Activated CD4-positive, alpha-beta memory T cell treated with anti-CD3 and anti-CD28 coated beads for 36 hours (primary cell): ENCODE measurements at places on chromosomes 6 and 20. TPM values are rescaled to one million over a fixed set of nuclear protein-coding genes. Genes with fewer than 3 reads are reported as not detected.

DNA sequence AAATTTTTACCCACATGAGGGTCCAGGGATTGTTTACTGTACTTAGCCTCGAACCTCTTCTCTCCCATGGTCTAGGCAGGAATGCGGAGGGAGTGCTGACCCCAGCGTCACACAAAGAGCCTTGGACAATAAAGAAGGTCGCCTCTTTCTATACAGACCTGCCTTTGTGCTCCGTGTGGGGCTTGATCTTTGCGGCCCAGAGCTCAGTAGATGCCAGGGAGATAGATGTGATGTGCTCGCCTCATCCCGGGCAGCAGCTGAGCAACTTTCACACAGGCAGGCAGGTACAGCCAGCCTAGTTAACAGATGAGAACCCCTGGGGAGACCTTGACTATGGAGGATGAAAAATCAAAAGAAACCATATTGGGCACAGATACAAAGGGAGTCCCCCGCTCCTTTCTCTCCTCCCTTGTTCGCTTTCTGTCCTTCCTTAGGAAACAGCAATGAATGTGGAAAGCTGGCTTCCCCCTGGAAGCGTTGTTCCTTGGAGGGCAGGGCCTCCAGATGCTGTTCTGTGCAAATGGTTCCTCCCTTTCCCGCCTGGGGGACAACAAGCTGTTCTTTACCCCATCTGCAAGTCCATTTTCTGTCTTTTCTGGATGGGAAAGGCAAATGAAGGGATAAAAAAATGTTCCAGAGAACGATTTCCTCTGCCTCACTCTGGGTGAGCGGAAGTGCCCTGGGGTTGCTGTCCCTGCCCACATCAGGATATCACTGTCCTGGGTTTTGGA is 128.3 kb downstream of the OLIG3 start:
- DNase-seq, result no peak

DNA sequence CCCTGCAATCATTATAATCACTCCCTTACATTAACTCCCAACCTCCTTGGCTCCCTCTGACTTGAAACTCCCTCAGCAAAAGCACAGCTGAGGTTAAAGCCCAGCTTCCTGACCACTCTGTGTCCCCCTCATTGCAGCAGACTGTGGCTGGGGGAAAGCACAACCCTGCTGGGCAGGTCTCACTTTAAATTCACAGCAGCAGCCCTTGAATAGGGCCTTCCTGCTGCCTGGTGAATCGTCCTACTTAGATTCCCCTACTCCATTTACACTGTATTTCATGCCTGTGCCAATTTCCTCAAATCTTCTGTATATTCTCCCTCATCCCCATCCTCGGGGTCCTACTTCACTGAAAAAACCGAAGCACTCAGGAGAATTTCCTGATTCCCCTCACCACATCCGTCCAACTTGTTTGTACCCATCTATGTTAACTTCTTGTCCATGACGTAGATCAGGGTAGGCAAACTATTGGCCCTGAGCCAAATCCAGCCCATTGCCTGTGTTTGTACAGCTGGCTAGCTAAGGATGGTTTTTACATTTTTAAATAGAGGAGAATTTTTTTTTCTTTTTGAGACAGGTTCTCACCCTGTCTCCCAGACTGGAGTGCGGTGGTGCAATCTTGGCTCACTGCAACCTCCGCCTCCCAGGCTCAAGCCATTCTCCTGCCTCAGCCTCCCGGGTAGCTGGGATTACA is 31.5 kb upstream of the GCM1 start:
- peak; percentile 14 for DNase-seq

IL17F gene
- total RNA-seq, result 119 TPM

- no peak for DNase-seq
These were observed 72.0 kb downstream of the OPRM1 start for GRCh38 chr6:154111025-154111424.

BTNL2 gene
- total RNA-seq, result not detected

DNA sequence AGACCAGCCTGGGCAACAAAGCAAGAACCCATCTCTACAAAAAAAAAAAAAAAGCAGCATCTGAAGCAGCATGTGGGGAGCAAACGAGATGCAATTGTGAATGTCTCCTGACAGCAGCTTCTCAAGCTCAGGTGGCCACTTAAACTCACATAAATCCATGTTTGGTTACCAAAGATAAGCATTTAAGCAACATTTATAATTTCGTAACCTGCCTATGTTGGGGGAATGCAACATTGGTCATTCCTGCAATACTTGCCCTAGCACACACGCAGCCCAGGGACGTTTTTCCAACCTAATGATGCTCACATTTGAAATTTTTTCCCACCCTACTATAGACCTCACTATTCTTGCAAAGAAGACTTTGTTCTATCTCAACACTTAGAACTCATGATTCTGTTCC is 113.3 kb downstream of the ZFP64 start:
- no peak for DNase-seq

- DNase-seq, result no peak
These were observed 77.3 kb downstream of the DNAAF9 start for GRCh38 chr20:3330046-3330741.

DNA sequence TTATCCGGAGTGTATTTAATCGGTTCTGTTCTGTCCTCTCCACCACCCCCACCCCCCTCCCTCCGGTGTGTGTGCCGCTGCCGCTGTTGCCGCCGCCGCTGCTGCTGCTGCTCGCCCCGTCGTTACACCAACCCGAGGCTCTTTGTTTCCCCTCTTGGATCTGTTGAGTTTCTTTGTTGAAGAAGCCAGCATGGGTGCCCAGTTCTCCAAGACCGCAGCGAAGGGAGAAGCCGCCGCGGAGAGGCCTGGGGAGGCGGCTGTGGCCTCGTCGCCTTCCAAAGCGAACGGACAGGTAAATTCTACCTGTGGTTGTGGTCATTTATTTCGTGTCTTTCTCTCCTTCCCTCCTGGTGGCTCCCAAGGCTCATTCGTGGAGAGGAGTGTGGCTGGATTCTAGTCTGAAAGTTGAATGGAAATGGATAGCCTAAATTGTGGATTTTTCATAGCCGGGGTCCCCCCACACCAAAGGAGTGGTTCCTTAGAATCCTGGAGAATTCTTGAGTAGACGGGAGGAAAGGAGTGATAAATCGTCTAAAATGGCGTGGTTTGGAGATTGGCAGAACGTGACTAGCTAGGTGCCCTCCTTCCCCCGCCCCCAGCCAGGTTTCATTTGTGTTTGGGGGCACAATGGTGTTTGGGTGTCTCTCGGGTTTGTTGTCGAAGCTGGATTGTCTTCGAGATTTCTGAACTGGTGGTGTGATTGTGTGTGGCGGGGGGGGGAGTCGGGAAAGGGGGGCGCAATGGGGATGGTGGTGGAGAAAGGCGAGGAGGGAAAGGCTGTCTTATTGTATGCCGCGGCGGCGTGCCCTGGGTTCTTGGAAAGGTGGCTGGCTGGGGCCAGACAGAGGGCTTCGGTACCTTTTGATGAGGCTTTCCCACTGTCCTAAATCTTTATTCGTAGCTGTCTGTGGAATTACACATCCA is 673 bp downstream of the MARCKS start:
- DNase-seq, result peak; percentile 15

GRCh38 chr20:24455081-24455480 is 14.3 kb upstream of the SYNDIG1 start:
- no peak for DNase-seq

DNA sequence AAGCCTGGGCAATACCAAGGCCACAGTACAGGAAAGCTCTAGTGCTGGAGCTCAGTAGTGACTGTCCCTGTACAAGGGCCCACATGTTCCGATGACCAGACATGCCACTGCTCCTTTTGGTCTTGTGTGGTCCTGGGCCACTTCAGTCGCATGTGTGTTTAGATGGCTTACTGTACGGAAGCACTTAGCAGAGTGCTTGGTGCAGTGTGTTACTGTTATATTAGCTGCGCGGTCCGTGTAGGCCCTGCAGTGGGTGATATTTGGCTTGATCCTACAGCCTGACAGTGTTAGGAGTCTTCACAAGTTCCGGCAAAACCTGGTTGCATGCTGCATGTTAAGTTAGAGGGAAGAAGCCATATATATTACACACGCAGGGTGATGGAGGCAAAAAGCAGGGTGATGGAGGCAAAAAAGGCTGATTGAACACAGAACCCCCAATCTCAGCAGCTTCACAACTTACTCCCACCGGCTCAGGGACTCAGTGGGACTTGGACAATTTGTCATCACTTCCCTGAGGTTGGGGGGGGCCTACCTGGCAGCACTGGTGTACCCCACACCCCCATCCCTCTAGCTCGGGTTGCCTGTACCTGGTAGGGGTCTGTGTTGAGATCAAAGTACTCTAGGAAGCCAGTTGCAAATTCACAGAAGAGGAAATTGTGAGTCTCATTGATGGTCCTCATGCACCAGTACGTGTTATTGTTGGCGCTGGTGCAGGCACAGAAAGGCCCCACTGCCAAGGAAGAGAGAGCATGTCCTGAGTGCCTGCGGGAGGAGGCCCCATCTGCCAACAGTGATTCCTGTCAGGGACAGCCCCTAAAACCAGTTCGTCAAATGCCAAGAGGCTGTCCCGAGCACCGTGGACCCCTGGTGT is 122.6 kb downstream of the SULF2 start:
- DNase-seq, result no peak

DNA sequence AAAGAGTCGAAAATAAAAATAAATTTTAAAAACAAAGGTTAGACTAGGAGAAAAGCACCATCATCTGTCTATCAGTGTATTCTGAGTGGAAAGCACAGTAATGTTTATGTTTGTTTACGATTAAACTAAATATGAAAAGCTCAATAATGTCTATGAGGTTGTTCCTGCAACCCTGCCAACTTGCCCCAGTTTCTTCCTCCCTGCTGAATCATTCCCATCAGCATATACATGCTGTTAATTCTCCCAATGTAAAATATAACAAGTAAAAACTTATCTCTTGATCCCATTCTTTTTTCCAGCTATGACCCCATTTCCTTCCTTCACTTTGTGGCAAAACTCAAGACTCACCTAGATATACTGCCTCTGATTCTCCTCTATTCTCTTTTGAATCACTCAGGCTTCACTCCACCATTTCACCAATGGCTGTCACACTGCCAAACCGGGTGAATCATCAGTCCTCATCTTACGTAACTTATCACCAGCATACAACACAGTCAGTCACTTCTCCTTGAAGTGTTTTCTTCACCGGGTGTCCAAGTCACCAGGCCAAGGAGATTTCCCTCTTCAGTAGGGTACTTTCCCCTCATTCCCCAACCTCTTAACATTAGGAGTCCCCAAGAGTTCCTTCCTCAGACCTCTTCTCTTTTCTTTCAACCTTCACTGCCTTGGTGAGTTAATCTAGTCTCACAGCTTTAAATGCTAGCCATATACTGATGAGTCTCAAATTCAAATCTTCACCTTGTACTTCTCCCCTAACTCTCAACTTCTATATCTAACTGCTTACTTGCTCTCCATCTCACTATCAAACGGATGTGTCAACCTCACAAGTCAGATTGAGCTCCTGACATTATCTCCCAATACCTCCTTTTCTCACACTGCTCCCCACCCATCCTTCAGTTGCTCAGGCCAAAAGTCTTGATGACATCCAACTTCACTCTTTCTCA is 6.2 kb downstream of the TMEM242 start:
- peak; percentile 57 for DNase-seq

DLL1 gene
- 0.41 TPM for total RNA-seq

GRCh38 chr6:31967926-31968320 is 4.0 kb downstream of the DXO start:
- DNase-seq, result no peak
